Stimulated activated CD8-positive, alpha-beta memory T cell treated with anti-CD3 and anti-CD28 coated beads, Interleukin-7, amount 100 ng/mL, for 1 hour (primary cell): ENCODE measurements at places on chromosomes 6 and 20.

- no peak for DNase-seq
Observed at GRCh38 chr6:121319112-121319553, 15.1 kb downstream of the TBC1D32 start.

- no peak for DNase-seq
Observed at GRCh38 chr6:129263176-129263575, 380.2 kb downstream of the LAMA2 start.

DNA sequence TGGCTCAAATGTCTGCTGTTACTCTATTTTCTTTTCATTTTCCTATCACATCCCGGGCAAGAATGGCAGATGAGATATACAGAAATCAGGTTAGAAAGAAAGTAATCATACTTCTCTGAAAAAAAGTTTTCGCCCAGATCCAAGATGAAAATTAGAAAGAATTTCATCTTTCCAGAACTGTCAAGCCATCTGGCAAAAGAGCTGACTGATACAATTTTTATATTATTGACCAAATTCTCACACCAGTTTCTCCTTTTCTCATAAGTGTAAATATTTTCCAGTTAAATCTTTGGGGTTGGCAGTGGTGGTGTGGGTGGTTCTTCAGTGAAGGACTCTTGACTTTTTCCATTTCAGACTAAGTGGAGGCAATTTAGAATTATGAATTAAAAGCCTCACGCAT is 371.9 kb downstream of the CD83 start:
- no peak for DNase-seq

DNA sequence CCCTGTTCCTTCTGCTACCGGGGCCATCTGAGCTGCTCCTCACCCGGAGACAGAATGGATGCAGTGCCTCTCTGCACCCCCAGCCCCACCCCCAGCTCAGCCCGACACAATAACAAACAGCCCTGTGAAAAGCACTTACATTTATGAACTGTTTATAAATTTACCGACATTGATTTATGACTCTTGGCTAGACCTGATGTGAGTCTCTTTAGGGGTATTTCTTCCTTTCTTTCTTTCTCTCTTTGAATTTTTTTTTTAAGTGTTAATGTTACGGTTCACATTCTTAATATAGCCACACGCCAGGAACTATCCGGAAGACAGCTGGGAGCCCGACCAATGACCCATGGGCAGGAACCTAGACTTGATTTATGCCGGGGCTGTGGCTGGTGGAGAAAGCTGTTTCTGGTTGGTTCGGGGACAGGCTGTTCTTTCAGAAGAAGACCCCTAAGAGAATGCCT is 266.3 kb downstream of the CDC5L start:
- no peak for DNase-seq

GRCh38 chr6:139515511-139515910 is 141.1 kb upstream of the CITED2 start:
- no peak for DNase-seq

DNA sequence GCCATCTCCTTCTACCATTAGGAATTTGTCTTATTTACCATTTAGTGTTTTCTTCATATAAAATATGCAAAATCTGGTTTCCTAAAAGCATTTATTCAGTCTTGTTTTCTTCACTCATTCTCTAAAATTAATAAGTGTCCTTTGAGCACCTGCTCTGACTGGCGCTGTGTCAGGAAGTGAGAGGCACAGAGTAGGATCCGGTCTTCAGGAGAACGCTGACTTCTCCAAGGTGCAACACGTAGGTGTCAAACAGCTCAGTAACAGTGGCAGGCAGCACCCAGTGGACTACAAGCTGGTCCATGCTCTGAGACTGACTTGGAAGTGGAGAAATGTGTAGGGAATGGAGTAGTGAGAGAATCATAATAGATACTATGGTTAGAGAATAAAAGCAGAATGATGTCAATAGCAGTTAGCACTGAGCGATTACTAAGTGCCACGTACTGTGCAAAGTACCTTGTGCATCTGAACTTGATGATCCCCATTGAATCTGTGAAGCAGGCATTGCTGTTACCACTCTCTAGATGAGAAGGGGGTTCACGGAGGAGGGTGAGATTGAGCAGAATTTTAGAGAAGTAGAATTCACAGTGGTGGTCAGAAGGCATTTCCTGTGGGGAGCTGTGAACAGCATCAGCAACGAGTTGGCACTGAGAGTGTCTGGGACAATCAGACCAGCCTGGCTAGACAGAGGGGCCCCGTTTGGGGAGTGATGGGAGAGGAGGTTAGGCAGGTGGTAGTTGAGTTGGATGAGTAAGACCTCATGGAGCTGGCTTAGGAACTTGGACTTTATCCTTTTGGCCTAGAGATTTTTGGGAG is 569.8 kb downstream of the QKI start:
- DNase-seq, result no peak
